CD14-positive monocyte (primary cell): ENCODE measurements at places on chromosomes 1 and 21. TPM values are rescaled to one million over a fixed set of nuclear protein-coding genes. Genes with fewer than 3 reads are reported as not detected.

CFAP107 gene
- polyA plus RNA-seq, result not detected

LPAR3 gene
- polyA plus RNA-seq, result not detected in 2 replicates

SELE gene
- polyA plus RNA-seq, result not detected in 2 replicates

KRTAP12-2 gene
- not detected in 2 replicates for polyA plus RNA-seq

AMY2A gene
- polyA plus RNA-seq, result not detected

DNA sequence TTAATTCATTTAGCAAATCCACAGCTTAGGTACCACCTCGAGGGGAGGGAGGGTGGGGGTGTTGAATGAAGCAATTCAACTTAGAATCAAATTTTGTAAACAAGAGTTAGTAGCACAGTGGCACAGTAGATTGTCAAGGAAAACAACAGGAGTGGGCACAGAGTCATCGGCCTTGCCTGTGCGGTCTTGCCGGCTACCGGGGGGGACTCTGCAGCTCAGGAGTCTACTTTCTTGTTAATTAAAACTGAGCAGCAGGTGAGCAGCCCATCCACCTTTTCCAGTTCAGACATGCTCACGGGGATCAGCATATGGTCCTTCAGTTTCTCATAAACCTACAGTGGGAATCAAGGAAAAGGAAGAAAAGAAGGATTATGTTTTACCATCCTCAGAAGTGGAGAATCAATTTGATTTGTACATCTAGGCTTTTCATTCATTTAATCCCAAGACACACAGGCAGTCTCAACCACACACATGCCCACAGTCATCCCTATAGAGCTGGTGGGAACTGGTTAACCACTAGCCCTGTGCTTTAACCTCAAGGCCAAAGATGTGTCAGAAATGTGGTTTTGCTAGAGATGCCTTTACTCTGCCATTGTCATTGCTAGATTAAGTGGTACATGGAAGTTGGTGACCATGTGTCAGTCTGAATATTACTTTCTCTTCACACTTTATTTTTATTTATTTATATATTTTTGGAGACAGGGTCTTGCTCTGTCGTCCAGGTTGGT, 45.0 kb upstream of the BCL10 start:
- H3K4me1 ChIP-seq, result no peaks in the 10 kb centered on the region
- H3K27ac ChIP-seq, result no peak overlapping the region
- H3K27me3 ChIP-seq, result peaks cover 10% of the 10 kb centered on the region
- no peak for DNase-seq

DNA sequence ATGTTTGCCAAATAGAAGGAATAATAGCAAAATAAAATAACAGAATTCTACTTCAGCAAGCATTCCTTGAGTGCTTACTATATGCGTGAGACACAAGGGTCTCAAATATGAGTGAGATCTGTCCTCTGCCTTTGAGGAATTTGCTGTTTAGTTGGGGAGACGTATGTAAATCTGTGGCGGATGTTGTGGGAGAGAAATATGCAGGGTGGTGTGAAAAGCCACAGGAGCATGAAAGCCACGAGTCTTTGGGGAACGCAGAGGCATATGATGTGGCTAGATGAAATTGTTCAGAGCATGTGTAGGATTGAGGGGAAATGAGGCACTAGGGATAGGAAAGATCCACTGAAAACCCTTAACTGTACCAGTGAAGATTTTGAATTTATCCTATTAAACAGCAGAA, 244.4 kb downstream of the PBX1 start:
- no peak overlapping the region for H3K27ac ChIP-seq
- H3K36me3 ChIP-seq, result no peaks in the 10 kb centered on the region
- H3K4me1 ChIP-seq, result no peaks in the 10 kb centered on the region
- no peak for DNase-seq
- no peaks in the 10 kb centered on the region for H3K27me3 ChIP-seq

DNA sequence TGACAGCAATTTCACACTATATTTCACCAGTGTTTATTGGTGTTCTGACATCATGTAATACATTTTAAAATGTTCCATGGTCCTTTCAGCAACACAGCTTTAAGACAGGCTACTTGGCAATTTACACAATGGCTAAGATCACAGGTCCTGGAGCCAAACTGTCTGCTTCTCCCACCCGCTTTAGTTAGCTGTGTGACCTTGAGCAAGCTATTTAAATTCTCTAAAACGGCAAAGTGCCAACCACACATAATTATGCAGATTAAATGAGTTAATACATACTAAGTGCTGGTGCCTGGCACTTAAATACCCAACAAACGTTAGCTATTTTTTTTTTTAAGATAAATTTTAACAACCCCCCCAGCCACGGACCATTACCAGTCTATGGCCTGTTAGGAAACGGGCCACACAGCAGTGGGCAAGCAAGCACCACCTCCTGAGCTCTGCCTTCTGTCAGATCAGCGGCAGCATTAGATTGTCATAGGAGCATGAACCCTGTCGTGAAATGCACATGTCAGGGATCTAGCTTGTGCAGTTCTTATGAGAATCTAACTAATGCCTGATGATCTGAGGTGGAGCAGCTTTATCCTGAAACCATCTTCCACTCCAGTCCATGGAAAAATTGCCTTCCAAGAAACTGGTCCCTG, 26.9 kb downstream of the SOD1 start:
- no peaks in the 10 kb centered on the region for H3K4me1 ChIP-seq
- no peak for DNase-seq
- no peak overlapping the region for H3K4me3 ChIP-seq

GRCh38 chr1:54575605-54576290, 27.7 kb downstream of the ACOT11 start:
- no peak overlapping the region for H3K27ac ChIP-seq
- peaks cover 11% of the 10 kb centered on the region for H3K4me1 ChIP-seq
- no peaks in the 10 kb centered on the region for H3K36me3 ChIP-seq

GRCh38 chr1:161486806-161487741, 18.2 kb upstream of the FCGR2A start:
- H3K27ac ChIP-seq, result no peak overlapping the region
- peaks cover 41% of the 10 kb centered on the region for H3K27me3 ChIP-seq
- H3K4me1 ChIP-seq, result peaks cover 19% of the 10 kb centered on the region
- DNase-seq, result peak; percentile 55

- no peak overlapping the region for H3K4me3 ChIP-seq
- no peaks in the 10 kb centered on the region for H3K4me1 ChIP-seq
- no peaks in the 10 kb centered on the region for H3K36me3 ChIP-seq
- H3K27me3 ChIP-seq, result no peaks in the 10 kb centered on the region
- no peak overlapping the region for H3K27ac ChIP-seq
These were observed 21.3 kb downstream of the CHODL start for GRCh38 chr21:18265944-18266343.

DNA sequence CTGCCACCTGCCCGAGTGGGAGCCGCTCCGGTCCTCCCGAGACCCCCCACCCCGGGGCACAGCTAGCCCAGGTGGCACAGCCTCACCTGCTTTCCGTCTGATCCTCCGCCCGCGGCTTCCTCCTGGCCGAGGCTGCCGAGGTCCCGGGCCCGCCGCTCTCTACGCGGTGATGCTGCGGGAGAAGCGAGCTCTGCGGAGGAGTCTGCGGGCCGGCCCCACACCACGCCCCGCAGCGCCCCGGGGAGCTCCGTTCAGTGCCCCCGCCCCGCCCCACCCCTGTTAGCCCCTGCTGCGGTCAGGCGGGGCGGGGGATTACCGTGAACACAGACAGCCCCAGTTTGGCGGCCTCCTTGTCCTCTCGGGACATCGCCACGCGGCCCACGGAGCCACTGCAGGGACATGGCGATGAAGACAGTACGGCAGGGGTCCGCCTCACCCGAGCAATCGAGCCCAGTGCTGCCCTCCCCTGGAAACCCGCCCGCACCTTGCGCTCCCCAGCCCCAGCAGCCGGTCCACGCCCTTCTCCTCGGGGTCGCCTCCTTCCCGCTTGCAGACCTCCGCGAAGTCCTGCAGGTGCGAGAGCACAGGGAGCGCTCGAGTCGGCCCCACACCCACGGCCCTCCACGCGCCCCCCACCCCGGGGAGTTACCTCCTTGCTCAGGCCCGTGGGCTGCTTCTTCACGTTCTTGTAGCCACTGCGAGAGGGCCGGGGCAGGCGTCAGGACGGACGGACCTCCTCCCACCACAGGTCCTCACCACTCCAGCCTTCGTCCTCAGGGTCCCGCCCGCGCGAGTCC, 933 bp downstream of the C1orf35 start:
- peak; percentile 52 for DNase-seq
- H3K27me3 ChIP-seq, result no peaks in the 10 kb centered on the region
- H3K27ac ChIP-seq, result peak overlapping the region; percentile 87

DNA sequence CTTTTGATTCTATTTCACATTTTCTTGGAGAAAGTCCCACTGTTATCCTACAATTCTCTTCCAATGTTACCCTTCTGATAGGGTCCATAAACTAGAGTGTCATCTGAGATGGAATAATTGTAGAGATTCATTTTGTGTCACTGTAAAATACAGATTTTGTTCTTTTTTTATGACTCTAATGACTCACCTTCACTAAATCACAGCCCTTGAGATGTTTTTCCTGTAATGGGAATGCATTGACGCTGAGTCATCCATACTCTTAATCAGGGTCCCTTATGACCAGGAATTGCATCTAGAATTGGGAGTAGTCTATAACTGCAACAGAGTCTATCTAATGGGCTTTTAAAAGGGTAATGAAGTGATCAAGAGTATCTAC, 315.5 kb downstream of the TGFB2 start:
- H3K27ac ChIP-seq, result no peak overlapping the region
- no peaks in the 10 kb centered on the region for H3K27me3 ChIP-seq
- H3K4me3 ChIP-seq, result no peak overlapping the region
- no peaks in the 10 kb centered on the region for H3K4me1 ChIP-seq
- H3K36me3 ChIP-seq, result no peaks in the 10 kb centered on the region

- no peaks in the 10 kb centered on the region for H3K36me3 ChIP-seq
- no peak for DNase-seq
- no peak overlapping the region for H3K27ac ChIP-seq
- H3K4me1 ChIP-seq, result peaks cover 12% of the 10 kb centered on the region
- no peak overlapping the region for H3K4me3 ChIP-seq
These were observed 64.4 kb upstream of the ETS2 start for GRCh38 chr21:38741092-38741949.

GRCh38 chr1:213852107-213852506, 135.7 kb upstream of the PROX1 start:
- no peaks in the 10 kb centered on the region for H3K4me1 ChIP-seq
- no peak overlapping the region for H3K4me3 ChIP-seq
- no peak for DNase-seq
- H3K27me3 ChIP-seq, result no peaks in the 10 kb centered on the region

DNA sequence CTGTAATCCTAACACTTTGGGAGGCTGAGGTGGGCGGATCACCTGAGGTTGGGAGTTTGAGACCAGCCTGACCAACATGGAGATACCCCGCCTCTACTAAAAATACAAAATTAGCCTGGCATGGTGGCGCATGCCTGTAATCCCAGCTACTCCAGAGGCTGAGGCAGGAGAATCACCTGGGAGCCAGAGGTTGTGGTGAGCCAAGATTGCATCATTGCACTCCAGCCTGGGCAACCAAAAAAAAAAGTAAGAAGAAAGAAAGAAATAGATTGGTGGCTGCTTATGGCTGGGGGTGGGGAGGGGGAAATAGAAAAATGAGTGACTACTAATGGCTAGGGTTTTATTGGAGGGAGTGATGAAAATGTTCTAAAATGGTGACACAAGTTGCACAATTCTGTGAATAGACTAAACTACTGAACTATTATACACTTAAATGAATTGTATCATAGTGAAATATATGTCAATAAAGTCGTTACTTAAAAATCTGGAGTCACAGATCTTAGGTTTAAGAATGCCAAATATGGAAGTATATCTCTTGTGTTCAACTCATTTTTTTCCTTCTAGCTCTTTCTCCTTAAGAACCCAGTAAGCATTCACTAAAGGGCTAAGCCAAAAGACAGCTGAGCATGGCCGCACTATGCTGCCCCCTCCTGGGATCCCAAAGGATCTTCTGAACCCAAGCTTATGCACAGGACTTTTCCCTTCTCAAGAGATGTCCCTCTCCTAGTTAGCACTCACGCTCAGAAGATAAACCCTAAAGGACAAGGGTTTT, 3.2 kb upstream of the NPL start:
- H3K4me3 ChIP-seq, result no peak overlapping the region
- DNase-seq, result peak; percentile 41
- H3K27me3 ChIP-seq, result peaks cover 11% of the 10 kb centered on the region
- no peak overlapping the region for H3K27ac ChIP-seq
- peaks cover 29% of the 10 kb centered on the region for H3K4me1 ChIP-seq
- H3K36me3 ChIP-seq, result no peaks in the 10 kb centered on the region

DNA sequence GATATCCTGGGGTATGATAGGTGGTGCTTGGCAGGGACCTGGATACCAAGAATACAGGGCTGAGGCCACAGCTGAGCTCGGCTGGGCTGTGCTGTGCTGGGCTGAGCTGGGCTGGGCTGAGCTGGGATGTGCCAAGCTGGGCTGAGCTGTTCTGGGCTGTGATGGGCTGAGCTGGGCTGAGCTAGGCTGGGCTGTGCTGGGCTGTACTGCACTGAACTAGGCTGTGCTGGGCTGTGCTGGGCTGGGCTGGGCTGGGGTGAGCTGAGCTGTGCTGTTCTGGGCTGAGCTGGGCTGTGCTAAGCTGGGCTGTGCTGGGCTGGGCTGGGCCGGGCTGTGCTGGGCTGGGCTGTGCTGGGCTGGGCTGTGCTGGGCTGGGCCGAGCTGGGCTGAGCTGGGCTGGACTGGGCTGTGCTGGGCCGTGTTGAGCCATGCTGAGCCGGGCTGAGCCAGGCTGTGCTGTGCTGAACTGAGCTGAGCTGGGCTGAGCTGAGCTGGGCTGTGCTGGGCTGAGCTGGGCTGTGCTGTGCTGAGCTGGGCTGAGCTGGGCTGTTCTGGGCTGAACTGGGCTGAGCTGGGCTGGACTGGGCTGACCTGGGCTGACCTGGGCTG, 94.7 kb upstream of the ACTRT2 start:
- no peak overlapping the region for H3K4me3 ChIP-seq
- H3K36me3 ChIP-seq, result no peaks in the 10 kb centered on the region
- no peaks in the 10 kb centered on the region for H3K27me3 ChIP-seq
- H3K27ac ChIP-seq, result peak overlapping the region; percentile 53
- H3K4me1 ChIP-seq, result no peaks in the 10 kb centered on the region

DNA sequence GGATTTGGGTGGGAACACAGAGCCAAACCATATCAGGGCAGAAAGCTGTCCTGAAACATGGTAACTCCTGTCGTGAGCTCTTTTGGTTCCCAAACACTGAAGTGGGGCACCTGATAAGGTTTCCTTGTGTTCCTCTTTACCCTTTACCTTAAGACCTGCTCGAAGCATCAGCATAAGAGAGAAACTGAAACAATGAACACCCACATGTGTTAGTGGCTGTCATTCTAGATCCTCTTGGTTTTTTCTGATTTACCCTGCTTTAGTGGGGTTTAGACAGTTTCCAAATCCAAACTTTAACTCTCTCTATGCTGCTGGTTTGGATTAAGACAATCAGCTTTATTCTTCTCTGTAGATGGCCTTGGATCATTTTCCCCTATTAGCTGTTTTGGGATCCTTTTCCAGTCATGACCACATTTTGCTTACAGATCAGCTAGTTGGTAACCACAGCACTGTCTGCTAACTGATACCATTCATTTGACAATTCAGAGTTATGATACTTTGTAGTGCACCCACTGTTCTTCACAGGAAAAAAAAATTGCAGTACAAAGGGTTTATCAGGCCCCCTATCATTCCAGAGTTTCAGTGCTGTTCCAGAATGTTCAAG, 975 bp upstream of the MNDA start:
- no peak for DNase-seq
- H3K27ac ChIP-seq, result peak overlapping the region; percentile 82
- H3K36me3 ChIP-seq, result no peaks in the 10 kb centered on the region
- peak overlapping the region; percentile 92 for H3K4me3 ChIP-seq
- no peaks in the 10 kb centered on the region for H3K27me3 ChIP-seq
